ENCODE measurements at places on chromosomes 2 and 18.

GRCh38 chr2:160674146-160674750 lies 180.6 kb upstream of the RBMS1 start:
- no peak for DNase-seq

DNA sequence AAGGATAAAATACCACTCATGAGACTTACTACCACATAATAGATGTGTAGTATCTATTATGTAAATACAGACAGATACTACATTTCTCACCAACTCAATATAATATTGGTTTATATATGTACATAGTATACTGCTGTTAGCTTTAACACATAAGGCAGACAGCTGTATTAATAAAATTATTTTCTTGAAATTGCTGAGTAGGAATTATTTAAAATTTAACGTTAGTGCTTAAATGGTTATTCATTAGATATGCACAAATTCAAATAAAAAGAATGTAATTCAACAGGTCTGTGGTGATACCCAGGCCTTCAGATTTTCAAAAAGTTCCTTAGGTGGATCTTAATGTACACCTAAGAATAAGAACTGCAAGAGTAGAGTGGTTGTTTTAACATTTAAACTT lies 59.0 kb downstream of the PRPF40A start:
- DNase-seq = no peak

DNA sequence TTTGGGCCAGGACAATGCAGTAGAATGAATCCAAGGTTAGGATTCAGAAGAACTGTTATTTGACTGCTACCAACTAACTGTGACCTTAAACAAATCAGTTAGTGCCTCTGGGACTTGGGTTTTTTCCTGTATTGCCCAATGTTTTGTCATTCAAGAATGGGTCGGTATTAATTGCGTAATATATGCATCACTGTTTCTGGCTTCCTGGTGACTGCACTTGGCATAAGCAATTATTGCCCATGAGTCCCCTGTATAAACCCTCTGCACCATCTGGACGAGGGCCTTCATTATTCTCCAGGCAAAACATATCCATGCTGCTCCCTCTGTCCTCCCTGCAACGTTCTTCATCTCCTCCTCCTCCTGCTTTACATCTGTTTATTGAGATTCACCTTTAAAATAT lies 255.8 kb upstream of the LRRTM1 start:
- no peak for DNase-seq

DNA sequence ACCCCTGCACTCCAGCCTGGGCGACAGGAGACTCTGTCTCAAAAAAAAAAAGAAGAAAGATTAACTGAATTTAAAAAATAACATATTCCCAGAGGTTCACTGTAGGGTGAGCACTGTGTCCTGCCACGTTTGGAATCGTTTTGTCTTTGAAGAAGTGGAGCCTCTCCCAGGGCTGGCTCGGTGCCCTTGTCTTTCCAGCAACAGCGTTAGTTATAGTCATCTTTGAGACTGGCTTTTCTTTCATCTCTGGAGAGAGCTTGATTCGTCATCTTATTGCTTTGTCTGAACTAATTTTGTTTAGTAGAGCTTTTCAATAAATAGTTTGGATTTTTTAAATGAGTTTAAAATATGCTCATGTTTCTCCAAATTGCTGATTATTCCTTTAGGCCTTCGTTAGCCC lies 50.5 kb downstream of the IMPA2 start:
- no peak for DNase-seq

GRCh38 chr2:150469706-150470274 lies 17.7 kb downstream of the RND3 start:
- DNase-seq = no peak
